ENCODE measurements at places on chromosomes 4 and X.
A peak's percentile ranks its signal among the peaks of the same experiment; 100 is the strongest.

- DNase-seq, result no peak
Observed at GRCh38 chr4:13970349-13970748, 342.8 kb upstream of the BOD1L1 start.

DNA sequence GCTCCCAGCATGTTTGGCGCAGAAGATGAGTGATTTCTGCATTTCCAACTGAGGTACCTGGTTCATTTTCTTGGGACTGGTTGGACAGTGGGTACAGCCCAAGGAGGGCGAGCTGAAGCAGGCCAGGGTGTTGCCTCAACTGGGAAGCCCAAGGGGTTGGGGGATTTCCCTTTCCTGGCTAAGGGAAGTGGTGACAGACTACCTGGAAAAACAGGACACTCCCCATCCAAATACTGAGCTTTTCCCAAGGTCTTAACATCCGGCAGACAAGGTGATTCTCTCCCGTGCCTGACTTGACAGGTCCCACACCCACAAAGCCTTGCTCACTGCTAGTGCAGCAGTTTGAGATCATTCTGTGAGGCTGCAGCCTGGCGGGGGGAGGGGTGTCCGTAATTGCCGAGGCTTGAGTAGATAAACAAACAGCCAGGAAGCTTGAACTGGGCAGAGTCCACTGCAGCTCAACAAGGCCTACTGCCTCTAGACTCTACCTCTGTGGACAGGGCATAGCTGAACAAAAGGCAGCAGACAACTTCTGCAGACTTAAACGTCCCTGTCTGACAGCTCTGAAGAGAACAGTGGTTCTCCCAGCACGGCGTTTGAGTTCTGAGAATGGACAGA lies 307.7 kb upstream of the ARSJ start:
- no peak for DNase-seq

- DNase-seq, result no peak
Observed at GRCh38 chrX:154036513-154036912, 16.8 kb upstream of the IRAK1 start.

DNA sequence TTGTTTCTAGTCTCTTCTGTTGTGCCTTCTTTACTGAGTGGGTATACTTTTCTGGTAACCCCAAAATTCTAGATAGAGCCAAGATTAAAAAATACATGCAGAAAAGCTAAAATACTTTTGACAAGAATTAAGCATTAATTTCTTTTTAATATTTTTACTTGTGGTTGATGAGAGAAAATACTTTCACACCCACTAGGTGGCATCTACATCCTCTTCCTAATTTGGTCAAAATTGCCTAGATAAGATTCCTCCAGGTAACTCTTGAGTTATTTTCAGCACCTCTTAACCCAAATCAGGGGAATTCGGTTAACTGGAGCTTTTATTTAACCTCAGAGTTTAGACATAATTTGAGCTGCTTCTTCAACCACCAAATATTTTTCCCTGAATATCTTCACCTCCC lies 28.4 kb upstream of the COX7B2 start:
- DNase-seq, result no peak

DNA sequence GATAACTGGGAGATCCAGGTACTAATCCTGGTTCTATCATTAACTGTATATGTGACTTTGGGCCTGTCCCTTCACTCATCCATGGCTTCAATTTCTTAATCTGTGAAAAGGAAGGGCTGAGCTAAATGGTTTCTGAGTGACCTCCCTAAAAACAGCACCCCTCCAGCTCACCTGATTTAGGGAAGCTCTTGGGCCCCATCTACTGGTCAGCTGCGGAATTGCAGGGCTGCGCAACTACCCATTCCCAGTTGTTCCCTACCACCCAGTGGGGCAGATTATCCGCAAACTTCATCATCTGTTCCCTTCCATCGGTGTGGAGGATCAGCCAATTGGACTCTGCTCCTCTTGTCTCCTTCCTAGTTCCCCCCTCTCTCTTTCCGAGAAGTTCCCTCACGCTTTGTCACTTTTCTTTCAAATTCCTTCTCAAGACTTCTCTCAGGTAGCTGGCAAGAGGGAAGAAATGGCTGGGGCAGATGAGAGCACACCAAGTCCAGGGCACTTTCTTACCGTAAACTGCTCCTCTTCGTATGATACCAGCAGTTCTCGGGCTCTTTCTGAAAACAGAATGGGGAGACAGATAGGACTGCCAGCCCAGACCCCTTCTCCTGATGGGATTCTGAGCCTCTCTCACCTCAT lies 5.8 kb downstream of the LAS1L start:
- DNase-seq, result no peak

- DNase-seq, result peak; percentile 7
Observed at GRCh38 chr4:20251796-20252655, at the start of gene SLIT2. Gene SLIT2 (plus strand): TSS chr4:20251905. CDS start chr4:20253816, 1,911 bp downstream.

DNA sequence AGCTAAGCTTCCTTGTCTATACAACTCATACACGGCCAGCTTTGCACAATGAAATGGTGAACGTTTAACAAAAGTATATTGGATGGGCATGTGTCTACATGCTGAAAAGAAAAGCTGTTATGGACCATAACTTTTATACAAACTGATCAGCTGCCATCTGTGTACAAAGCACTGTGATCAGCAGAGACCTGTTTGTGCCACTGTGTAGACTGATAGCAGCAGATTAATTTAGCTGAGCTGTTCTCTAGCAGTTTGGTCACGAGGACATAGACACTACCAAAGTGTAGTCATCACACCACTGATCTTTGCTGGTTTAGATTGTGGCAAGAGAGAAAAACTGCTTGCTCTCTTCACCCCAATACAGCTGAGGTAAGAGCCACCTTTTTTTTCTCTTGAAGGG lies 124.5 kb downstream of the RAPGEF2 start:
- DNase-seq, result no peak

DNA sequence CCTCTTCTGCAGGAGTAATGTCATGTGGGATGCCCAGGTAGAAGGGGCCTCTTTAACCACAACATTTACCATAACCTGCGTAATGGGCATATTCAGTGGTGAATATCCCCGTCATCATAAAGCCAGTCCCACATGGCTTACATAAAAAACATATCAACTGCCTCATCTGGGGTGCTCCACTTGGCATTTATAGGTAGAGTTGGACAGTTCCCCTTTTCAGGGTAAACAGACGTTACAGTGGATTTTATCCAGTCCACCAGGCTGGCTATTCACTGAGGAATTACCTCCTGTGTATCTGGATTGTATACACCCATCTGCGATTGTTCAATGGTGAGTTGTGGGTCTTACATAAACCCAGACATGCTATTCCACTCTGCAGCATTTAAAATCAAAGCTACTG lies 70.7 kb upstream of the ANKRD17 start:
- no peak for DNase-seq

GRCh38 chr4:82352825-82353366 lies 20.9 kb downstream of the HNRNPD start:
- DNase-seq, result no peak

- no peak for DNase-seq
Observed at GRCh38 chr4:151854731-151855130, 93.9 kb upstream of the GATB start.

DNA sequence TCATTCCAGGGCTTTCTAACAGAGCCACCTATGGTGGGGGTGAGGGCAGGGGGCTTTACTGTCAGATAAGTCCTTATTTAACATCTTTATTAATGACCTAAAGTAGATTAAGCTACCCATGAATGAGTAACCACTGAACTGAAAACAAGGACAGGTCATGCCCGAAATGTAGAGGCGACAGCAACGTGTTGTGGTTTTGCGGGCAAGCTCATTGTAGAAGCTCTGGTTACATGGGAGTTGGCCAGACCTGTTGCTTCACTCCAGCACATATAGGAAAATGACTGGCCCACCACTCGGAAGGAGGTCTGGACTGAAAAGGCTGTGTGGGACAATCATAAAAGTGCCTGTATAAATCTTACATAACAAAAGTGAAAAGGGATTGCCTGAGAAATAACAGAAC lies 109.6 kb upstream of the NDP start:
- no peak for DNase-seq

Data from cortex of kidney (tissue), 1 donor.